ENCODE measurements at places on chromosomes 16 and 17. TPM values are rescaled to one million over a fixed set of nuclear protein-coding genes. Genes with fewer than 3 reads are reported as not detected.

DNA sequence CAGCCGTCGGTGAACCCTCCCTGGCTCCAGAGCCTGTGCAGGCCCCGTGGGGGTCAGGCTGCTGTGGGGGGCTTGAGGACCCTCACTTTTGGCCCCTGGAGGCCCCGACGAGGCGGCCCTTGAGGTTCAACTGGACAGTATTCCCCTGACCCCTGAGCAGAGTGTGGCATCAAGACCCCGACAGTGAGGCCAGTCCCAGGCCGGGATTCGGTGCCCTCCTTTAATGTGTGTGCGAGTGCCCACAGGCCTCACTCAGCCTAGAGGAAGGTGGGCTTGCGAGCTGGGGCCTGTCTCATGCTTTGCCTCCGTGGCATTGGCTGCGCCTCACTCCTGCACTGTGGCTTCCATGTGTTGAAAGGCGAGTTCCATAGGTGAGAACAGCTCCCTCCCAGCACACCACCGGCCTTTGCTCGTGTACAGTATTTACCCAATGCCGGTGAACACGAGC lies 94.5 kb downstream of the METRNL start:
- DNase-seq = no peak

- no peak for DNase-seq
Measured at GRCh38 chr16:61968242-61969076, 67.8 kb downstream of the CDH8 start.

The KCNH6 gene
- not detected for total RNA-seq

DNA sequence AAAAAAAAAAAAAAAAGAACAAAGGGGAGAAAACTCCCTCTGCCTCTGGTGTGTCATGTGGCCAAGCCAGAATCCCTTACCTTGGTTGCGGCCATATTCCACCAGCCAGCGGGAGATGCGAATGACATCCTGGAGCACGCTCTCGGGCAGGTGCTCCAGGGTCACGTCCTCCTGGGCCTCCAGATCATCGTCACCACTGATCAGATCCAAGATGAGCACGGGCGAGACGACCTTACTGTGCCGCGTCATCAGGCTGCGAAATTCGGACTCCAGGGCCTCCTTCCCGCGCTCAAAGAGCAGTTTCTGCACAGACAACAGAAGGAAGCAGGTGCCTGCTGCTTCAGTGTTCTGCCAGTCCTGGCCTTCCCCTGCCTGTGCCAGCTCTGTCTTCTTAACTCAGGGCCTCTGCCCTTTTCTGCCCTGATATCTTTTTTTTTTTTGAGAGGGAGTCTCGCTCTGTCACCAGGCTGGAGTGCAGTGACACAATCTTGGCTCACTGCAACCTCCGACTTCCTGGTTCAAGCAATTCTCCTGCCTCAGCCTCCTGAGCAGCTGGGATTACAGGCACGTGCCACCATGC lies 5.8 kb downstream of the EXOC7 start:
- DNase-seq = no peak

The LCAT gene
- 73.8 TPM for total RNA-seq

- no peak for DNase-seq
Measured at GRCh38 chr17:74754832-74755231, 6.4 kb downstream of the NHERF1 start.

DNA sequence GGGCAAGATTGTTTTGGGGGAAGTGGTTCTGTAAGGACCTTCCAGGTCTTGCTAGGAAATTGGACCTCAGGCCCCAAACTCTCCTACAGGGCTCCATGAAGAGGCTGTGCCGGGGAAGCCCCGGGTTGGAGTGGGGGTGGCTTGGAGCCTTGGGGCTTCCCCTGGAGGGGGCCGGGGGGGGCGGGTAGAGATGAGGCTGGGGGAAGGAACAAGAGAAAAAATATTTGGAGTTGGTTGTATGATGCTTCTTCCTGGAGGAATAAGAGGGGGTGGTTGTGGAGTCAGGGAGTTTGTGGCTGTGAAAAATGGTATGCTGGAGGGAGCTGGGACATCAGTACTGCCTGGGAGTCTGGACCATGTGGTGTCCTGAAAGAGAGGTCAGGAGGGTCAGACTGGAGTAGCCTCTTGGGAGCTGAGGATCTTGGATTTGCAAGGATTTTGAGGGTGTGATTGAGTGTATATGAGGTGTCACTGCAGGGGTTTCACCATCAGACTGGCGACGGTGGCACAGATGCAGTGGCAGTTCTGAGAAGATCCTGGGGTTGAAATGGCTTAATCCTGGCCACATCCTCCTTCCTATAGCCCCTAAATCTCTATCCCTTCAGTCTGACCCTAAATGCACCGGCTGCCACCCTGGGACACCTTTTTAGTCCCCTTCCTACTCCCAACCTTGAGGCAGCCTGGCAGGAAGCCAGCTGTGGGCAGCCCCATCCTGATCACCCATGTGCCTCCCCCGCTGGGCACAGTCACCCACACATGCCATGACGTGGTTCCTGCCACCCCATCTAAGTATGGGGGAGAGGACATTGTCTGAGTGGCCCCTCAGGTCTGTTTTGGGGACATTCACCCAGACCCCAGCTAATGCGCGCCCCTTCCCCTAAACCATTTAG lies 10.9 kb downstream of the RARA start:
- DNase-seq = no peak

The DNAH17 gene
- total RNA-seq = 0.14 TPM

DNA sequence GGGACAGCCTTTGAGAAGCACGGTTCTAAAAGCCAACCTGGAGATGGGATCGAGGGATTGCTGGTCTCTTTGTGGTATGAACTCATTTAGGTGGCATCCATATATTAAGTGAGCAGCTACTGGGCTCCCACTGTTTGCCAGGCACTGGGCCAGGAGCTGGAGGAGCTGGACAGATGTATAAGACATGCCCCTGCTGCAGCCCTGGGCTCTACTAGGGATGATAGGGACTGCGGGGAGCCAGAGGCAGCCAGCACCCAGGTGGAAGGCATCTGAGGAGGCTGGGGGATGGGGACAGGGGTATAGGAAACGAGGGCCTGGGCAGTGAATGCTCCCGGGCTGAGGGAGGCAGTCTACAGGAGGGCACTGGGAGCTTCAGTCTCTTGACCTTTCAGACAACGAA lies 53.0 kb upstream of the MEAK7 start:
- no peak for DNase-seq

Data from mesothelial cell of epicardium (in vitro differentiated cells).